ENCODE measurements at places on chromosomes 4 and X.

- no peaks in the 10 kb centered on the region for H3K27me3 ChIP-seq
- no peak for DNase-seq
- H3K27ac ChIP-seq = peak overlapping the region; percentile 46
- no peaks in the 10 kb centered on the region for H3K4me1 ChIP-seq
These were observed 257.6 kb upstream of the DDX53 start for GRCh38 chrX:22742174-22742573.

DNA sequence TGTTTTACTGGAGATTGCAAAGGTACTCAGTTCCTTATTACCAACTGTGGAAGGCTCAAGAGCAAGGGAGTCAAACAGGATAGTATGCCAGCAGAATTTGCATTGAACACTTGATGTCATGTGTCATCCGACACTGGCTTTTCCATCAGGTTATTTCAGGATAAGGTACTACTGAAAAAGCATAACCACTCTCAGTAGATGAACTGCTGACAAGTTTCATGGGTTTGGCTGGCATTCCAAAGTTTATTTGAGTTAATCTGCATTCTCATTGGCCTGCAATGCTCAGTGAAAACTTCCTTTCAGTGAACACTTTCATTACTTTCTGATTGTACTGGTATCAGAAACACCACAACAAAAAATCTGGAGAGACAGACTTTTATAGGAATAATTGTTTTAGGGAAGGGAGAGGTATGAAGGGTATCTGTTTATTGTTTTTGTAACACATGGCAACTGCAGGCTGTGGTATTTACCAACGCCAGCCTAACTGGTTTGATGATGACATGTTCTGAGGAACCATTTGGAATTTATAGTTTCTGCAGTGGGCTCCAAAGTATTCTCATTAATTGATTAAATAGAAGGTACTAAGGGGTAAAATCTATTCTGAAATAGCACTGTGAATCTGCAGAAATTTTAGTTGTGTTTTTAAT is 345.7 kb upstream of the NR3C2 start:
- no peak overlapping the region for H3K27ac ChIP-seq
- H3K4me3 ChIP-seq = no peak overlapping the region
- no peaks in the 10 kb centered on the region for H3K4me1 ChIP-seq
- DNase-seq = no peak
- no peaks in the 10 kb centered on the region for H3K27me3 ChIP-seq
- no peaks in the 10 kb centered on the region for H3K36me3 ChIP-seq

GRCh38 chrX:130916636-130917422 is 13.8 kb upstream of the ENOX2 start:
- H3K27ac ChIP-seq = no peak overlapping the region

DNA sequence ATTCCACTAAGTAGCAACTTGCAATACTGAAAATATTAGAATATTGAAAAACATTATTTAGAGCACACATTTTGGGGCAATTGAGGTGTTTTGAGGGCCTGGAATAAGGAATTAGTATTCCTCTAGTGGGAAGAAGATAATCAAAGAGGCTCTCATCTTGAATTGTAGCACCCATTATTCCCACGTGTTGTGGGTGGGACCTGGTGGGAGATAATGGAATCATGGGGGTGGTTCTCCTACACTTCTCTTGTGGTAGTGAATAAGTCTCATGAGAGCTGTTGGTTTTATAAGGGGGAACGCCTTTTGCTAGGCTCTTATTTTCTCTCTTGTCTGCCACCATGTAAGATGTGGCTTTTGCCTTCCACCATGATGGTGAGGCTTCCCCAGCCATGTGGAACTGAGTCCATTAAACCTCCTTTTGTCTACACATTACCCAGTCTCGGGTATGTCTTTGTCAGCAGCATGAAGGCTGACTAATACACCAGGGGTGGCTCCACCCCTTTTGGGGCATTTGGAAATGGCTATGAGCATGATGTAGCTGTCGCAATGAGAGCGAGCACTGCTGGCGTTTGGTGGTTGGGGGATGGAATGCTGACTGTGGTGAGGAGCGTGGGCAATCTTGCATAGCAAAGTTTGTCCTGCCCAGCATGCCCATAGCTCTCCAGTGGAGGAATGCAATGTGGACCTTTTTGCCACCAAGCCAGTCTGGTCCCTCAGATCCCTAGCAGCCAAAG is 308.2 kb downstream of the FRMPD4 start:
- H3K4me3 ChIP-seq = no peak overlapping the region
- peak overlapping the region; percentile 98 for H3K27ac ChIP-seq
- H3K36me3 ChIP-seq = no peaks in the 10 kb centered on the region
- peaks cover 27% of the 10 kb centered on the region for H3K4me1 ChIP-seq

DNA sequence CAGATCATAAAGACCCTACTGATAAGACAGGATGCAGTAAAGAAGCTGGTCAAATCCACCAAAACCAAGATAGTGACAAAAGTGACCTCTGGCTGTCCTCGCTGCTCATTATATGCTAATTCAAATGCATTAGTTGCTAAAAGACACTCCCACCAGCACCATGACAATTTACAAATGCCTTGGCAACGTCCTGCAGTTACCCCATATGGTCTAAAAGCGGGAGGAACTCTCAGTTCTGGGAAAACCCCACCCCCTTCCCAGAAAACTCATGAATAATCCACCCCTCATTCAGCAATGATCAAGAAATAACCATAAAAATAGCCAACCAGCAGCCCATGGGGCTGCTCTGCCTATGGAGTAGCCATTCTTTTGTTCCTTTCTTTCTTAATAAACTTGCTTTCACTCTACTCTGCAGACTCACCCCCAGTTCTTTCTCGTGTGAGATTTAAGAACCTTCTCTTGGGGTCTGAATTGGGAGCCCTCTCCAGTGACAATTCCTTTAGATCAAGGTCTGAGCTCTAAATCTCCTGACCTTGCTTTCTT is 217.1 kb upstream of the STS start:
- H3K4me1 ChIP-seq = no peaks in the 10 kb centered on the region
- no peak overlapping the region for H3K27ac ChIP-seq
- H3K36me3 ChIP-seq = no peaks in the 10 kb centered on the region
- no peaks in the 10 kb centered on the region for H3K27me3 ChIP-seq
- H3K4me3 ChIP-seq = no peak overlapping the region

GRCh38 chr4:103484521-103484920 is 235.3 kb downstream of the TACR3 start:
- DNase-seq = no peak
- no peak overlapping the region for H3K4me3 ChIP-seq
- no peak overlapping the region for H3K27ac ChIP-seq

DNA sequence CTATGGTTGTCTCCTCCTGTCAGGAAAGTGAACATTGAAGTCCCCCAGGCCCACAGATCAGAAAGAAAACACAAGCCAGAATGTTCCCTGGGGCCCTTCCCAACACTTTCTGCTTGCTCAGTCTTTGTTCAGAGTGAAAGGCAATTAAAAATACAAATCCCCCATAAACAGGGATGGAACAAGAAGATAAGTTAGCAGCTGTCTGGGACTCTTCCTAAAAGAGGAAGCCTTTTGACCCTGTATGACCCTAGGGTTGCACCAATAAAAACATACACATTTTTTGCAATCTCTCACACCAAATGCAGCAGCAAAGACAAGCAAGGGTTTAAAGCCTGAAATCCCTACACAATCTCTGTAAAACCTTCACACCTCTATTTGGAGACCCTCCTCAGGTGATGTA is 22.6 kb downstream of the IRF2 start:
- no peak overlapping the region for H3K4me3 ChIP-seq
- H3K4me1 ChIP-seq = peaks cover 42% of the 10 kb centered on the region
- no peaks in the 10 kb centered on the region for H3K27me3 ChIP-seq
- no peaks in the 10 kb centered on the region for H3K36me3 ChIP-seq
- no peak for DNase-seq
- no peak overlapping the region for H3K27ac ChIP-seq
